ENCODE measurements at places on chromosomes 6 and 20. TPM values are rescaled to one million over a fixed set of nuclear protein-coding genes. Genes with fewer than 3 reads are reported as not detected.

DNA sequence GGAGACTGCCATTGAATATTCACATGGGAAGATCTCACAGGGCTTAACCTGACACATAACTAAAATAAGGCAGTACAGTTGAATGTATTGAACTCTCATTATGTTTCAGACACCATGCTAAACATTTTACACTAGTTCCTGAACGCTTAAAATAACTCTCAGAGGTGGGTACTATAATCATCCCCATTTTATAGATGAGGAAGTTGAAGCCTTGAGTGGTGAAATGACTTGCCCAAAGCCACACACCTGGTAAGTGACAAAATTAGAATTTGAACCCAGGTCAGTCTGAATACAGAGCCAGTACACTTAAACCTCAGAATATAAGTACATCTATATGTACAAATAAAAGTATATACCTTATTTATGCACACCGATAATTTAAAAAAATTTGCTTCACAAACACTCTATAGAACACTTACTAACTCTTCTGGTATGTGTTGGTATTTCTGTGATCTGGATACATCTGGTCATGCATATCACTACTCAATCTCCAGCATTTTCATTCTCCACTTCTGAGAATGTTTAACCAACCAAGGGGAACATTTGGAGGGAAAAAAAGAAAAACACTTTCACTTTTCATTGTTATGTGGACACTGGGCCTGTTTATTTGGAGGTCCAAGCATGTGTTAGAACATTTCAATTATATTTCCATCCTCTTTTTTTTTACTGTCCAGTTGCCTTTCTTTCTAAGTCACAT is 4.6 kb upstream of the BICRAL start:
- no peak overlapping the region for H3K4me3 ChIP-seq
- DNase-seq: peak; percentile 60
- H3K27ac ChIP-seq: no peak overlapping the region
- no peaks in the 10 kb centered on the region for H3K4me1 ChIP-seq

GRCh38 chr6:113018351-113019151 is 671.4 kb downstream of the RFPL4B start:
- H3K4me1 ChIP-seq: peaks cover 9% of the 10 kb centered on the region
- peak; percentile 76 for DNase-seq
- H3K27ac ChIP-seq: no peak overlapping the region

GRCh38 chr6:63813566-63814120 is 178.0 kb downstream of the PHF3 start:
- no peaks in the 10 kb centered on the region for H3K4me1 ChIP-seq
- no peaks in the 10 kb centered on the region for H3K27me3 ChIP-seq
- no peaks in the 10 kb centered on the region for H3K36me3 ChIP-seq
- no peak overlapping the region for H3K4me3 ChIP-seq

DNA sequence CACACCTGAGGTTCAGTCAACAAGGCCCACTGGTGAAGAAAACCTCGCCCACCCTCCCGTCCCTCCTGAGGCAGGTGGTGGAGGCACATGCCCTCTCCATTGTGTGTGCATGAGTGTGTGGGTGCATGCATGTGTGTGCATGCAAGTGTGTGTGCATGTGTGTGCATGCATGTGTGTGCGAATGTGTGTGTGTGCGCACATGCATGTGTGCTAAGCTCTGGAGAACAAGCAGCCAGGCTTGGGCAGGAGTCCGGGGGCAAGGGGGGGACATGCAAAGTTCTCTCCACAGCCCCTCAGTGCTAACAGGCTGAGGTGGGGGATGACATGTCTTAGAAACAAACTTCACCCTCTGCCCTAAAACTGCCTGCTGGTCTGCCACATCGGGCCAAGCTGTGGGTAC is 3.1 kb upstream of the HSPA12B start:
- H3K27me3 ChIP-seq: peaks cover 24% of the 10 kb centered on the region
- DNase-seq: no peak
- H3K4me1 ChIP-seq: peaks cover 4% of the 10 kb centered on the region
- H3K4me3 ChIP-seq: no peak overlapping the region

DNA sequence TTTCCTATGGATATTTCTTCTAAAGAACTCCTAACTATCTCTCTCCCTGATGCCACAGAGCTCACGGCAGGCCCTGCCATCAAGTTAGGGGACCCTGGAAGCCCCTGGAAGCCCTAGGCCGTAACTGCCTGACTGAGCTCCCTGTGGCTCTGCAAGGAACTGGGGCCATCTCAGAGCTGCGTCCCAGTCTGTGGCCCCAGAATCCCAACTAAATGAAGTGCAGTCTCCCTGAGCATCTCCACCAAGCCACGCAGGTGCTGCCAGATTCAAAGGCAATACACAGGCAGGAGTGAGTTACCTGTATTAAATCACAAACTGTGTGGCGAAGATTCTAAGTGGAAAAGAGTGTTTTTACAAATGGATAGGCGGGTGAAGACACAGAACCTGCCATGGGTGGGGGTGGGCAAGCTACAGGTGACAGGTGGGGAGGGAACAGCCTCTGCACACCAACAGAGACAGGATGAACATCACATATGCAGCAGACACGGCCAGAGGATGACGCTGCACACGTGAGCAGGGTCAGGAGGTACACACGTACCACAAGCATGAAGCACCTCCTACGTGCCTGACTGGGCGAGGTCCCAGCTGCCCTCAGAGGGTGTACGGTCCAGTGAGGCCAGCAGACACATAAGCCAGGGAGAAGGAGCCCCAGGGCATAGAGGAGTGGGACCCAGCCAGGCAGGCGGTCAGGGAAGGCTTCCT is 358.5 kb downstream of the ZFAND3 start:
- no peaks in the 10 kb centered on the region for H3K27me3 ChIP-seq
- H3K4me1 ChIP-seq: no peaks in the 10 kb centered on the region
- H3K36me3 ChIP-seq: no peaks in the 10 kb centered on the region
- no peak overlapping the region for H3K4me3 ChIP-seq
- no peak overlapping the region for H3K27ac ChIP-seq

DNA sequence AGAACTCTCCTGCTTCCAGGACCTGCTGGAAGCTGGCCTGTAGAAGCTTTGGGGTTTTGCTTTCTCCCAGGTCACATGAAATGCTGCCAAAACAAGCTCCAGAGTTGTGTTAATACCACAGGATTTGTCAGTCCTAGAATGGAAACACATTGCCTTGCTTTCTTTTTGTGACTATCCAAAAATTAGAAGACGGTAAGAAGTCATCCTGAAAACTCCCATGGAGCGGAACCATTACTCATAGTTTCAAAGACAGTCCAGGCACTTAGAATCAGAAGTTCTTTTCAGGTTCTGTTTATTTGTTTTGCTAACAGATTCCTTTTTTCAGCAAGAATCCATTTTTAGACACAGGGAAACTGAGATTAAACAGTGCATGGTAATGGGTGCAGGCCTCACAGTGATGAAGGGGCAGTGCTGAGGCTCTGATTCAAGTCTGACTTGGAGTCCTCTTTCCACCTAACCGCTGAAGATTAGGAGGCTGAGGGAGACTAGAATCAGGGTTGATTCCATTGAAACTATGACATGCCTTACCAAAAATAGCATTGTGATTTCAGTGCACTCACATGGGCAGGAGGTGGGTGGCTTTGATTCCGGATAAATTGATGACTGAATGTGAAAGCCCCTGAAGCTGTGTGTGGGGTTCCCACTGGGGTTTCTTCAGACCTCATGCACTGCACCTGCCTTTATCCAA is 72.2 kb upstream of the NAA20 start:
- H3K27me3 ChIP-seq: no peaks in the 10 kb centered on the region
- H3K4me1 ChIP-seq: peaks cover 6% of the 10 kb centered on the region
- H3K27ac ChIP-seq: no peak overlapping the region
- H3K4me3 ChIP-seq: no peak overlapping the region

GRCh38 chr6:127582777-127583462 is 5.9 kb downstream of the C6orf58 start:
- H3K4me1 ChIP-seq: no peaks in the 10 kb centered on the region
- peaks cover 1% of the 10 kb centered on the region for H3K27me3 ChIP-seq
- H3K4me3 ChIP-seq: no peak overlapping the region

- H3K36me3 ChIP-seq: no peaks in the 10 kb centered on the region
- H3K4me1 ChIP-seq: no peaks in the 10 kb centered on the region
- H3K4me3 ChIP-seq: no peak overlapping the region
- H3K27me3 ChIP-seq: peaks cover 23% of the 10 kb centered on the region
Measured at GRCh38 chr6:41441598-41442351, 104.4 kb upstream of the FOXP4 start.

- peak; percentile 63 for DNase-seq
- no peak overlapping the region for H3K4me3 ChIP-seq
- H3K36me3 ChIP-seq: no peaks in the 10 kb centered on the region
- H3K4me1 ChIP-seq: peaks cover 4% of the 10 kb centered on the region
- H3K27ac ChIP-seq: no peak overlapping the region
- H3K27me3 ChIP-seq: no peaks in the 10 kb centered on the region
Measured at GRCh38 chr6:169099411-169100202, 154.0 kb downstream of the THBS2 start.

GRCh38 chr20:19419396-19419795 is 207.0 kb downstream of the SLC24A3 start:
- no peak overlapping the region for H3K4me3 ChIP-seq
- no peak for DNase-seq

GRCh38 chr6:126170978-126171382 is 168.9 kb upstream of the CENPW start:
- H3K27ac ChIP-seq: no peak overlapping the region
- H3K36me3 ChIP-seq: no peaks in the 10 kb centered on the region
- peak; percentile 34 for DNase-seq

DNA sequence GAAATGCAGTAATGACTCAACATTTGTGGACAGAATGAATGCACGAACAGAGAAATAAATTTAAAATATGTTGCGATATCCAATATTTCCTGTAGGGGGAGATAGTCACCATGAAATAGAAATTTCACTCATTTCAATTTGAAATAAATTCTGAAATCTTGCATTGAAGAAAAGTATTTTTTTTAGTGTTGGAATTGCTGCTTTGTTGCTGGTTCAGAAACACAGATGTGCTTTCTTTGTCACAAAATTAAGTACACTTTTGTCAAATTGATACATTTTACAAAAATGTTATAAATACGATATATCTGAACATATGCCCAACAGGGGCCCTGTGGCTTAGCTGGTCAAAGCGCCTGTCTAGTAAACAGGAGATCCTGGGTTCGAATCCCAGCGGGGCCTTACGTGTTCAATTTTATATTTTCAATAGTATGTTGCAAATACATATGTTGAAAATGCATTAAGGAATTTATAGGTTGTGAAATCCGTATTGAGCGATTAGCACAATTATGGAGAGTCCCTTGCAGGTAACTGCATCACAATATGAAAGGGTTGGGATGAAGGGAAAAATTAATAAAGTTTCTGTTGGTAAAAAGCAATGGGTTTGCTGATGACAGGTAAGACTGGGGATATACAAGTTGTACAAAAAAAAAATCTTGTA is 85.4 kb upstream of the PRSS16 start:
- H3K27ac ChIP-seq: no peak overlapping the region
- no peak overlapping the region for H3K4me3 ChIP-seq

DNA sequence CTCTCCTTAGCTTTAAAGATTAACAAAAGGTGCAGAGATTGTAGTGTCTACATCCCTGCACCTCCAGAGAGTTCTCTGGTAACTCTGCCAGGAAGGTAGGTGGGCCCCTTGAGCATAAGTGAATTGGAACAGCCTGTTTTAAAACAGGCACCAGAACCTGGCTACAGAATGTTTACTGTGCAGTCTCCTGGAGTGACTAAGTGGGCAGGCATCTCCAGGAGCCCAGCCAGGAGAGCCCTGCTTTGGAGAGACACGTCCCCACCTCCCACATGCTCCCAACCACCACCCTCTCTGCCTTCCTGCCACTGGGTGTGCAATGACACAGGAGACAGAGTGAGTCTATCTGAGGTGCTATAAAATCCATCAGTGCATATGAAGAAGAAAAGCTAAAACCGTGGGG is 110.3 kb upstream of the EYA4 start:
- H3K4me1 ChIP-seq: no peaks in the 10 kb centered on the region
- H3K36me3 ChIP-seq: no peaks in the 10 kb centered on the region
- peak; percentile 84 for DNase-seq
- no peak overlapping the region for H3K4me3 ChIP-seq

Gene UBE2J1
- 22.6 TPM for total RNA-seq

Gene PNPLA1
- total RNA-seq: not detected

Gene RFX6
- total RNA-seq: not detected

Gene SDHAF4
- 8.7 TPM for total RNA-seq

Gene TFAP2D
- total RNA-seq: not detected

Gene C6orf136
- 4.4 TPM for total RNA-seq
